ENCODE measurements at places on chromosomes 1 and 21. TPM values are rescaled to one million over a fixed set of nuclear protein-coding genes. Genes with fewer than 3 reads are reported as not detected.

- no peak for DNase-seq
Measured at GRCh38 chr1:235822685-235823084, 44.0 kb downstream of the LYST start.

- no peak for DNase-seq
Measured at GRCh38 chr21:42162831-42163510, 56.0 kb upstream of the ABCG1 start.

GRCh38 chr1:192808163-192808517, 699 bp upstream of the RGS2 start:
- DNase-seq: no peak

DNA sequence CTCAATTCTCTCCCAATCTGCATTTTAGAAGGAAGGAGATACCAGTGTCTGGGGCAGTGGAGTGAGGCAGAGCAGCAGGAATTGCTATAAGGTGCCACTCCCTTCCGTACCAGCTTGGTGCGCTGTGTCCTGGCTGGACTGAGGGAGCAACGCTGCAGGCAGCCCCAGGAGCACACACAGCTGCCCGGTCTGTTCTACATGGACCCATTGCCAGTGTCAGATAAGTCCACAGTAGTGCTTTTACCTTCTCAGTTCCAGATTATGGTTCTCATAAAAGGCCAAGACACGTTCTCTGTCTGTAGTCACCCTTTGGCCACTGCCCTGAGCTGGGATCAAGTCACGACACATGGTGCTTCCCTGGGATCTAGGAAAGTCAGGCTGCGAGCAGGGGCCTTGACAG, 44.1 kb upstream of the BARHL2 start:
- DNase-seq: no peak

DNA sequence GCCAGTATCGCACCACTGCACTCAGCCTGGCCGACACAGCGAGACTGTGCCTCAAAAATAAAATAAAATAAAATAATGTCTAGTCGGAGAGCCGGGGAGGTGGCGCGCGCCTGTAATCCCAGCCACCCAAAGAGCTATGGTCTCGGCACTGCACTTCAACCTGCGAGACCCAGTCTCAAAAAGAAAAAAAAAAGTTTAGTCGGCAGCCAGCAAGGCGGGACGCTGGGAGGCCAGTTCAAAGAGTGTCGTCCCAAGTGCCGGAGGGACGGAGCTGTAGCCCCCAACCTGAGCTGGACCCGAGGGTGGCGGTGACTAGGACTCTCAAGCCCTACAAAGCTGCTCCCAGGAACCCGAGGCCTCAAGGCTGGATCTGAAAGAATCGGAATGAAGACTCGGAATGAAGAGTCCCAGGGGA, 632 bp upstream of the FALEC start:
- DNase-seq: no peak

DNA sequence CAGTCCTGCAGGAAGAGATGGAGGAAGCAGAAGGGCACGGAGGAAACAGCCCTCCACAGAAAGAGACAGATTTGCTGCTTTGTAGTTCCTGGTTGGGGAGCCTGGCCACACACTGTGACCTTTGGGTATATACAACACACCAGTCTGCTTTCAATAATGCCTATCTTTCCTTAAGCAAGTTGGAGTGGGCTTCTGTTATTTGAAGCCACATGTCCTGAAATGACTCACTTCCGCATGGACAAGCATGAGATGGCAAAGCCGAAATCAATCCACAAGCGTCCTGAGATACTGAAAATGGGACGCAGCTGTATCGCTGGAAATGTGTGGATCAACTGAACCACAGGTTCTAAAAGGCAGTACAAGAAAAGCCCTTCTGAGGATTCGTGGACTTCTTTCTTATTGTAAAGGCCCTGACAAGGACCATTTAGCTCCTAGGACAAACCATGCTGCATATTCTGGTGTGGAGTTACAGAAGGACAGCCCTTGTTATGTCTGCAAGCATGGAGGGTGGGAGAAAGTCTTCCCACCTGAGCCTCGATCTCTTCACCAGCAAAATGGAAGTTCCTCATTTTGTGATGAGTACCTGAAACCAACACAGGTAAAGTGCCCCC, 22.7 kb upstream of the FHAD1 start:
- peak; percentile 21 for DNase-seq

- no peak for DNase-seq
Measured at GRCh38 chr1:240794046-240794843, 182.3 kb upstream of the GREM2 start.

GRCh38 chr1:24173638-24174575, 13.2 kb downstream of the IFNLR1 start:
- no peak for DNase-seq

GRCh38 chr1:38125837-38126520, 79.4 kb upstream of the POU3F1 start:
- no peak for DNase-seq

DNA sequence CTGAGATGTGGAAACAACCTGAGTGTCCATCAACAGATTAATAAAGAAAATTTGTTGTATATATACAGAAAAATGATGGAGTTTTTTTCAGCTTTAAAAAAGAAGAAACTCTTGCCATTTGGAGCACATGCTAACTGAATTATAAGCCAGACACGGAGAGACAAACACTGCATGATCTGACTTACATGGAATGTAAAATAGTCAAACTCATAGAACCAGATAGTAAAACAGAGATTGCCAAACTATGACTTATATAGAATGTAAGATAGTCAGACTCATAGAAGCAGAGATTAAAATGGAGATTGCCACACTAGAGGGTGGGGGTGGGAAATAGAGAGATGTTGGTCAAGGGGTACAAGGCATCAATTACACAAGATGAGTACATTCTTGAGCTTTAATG, 1786.6 kb downstream of the PLA2G4A start:
- DNase-seq: no peak

DNA sequence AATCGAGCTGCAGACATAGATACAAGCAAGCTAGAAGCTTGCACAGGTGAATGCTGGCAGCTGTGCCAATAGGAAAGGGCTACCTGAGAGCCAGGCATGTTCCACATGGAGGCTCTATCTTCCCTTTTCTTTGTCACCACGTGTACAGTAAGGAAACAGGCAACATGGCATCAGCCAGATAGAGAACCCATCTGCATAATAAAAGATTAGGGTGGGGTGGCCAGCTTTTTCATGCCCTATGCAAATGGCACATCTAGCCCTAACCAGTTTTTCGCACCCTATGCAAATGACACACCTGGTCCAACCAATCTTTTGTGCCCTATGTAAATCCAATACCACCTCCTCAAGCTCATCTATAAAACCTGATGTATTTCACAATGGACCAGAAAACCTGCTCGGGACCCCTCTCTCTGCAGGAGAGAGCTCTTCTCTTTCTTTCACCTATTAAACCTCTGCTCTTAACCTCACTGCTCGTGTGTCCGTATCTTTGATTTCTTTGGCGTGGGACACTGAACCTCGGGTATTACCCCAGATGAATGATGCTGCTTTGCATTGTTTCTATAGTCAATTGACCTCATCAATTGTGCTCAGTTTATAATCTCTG, 93.9 kb downstream of the SLC30A10 start:
- no peak for DNase-seq

- no peak for DNase-seq
Measured at GRCh38 chr1:161817176-161817730, 51.1 kb downstream of the ATF6 start.

DNA sequence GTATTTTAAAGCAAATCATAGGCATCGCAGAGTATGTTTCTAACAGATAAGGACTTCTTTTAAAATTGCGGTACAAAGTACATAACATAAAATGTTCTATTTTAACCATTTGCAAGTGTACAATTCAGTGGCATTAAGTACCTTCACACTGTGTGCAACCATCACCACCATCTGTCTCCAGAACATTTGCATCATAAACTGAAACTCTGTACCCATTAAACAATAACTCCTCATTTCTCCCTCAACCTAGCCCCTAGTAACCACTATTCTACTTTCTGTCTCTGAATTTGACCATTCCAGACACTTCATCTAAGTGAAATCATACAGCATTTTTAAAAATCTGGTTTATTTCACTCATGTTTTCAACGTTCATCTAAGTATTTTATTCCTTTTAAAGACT, 16.6 kb upstream of the ATF3 start:
- DNase-seq: no peak

DNA sequence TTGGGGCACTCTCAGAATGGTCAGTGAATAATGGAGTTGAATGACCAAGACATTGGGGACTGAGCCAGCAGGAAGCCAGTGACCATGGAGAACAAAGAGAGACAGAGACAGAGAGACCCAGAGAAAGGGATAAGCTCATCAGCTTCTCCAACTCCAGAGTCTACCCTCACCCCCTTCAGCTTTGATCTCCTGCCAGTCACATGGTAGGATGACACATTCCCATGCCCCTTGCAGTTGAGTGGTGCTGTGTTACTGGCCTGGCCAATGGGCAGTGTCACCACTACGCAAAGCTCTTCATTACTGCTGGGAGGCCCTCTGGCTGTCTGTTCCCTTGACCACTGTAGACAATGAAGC, 643.5 kb downstream of the AJAP1 start:
- DNase-seq: no peak

DNA sequence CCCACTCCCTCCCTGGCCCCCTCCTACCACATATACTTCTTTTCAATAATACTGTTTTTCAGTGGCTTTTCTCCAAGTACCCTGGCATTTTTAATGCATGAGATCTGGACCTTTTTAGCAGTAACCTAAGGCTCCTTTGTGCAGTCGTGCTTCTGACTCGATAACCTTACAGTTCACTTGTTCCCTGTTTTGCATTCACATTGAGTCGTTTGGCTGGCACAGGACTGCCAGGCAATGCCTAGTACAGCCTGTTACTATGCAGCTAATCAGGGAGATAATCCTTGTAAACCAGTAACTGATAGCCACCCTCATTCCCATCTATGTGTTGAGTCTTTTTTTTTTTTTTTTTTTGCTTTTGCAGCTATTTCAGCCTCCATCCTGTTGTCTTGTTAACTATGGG, 3.7 kb downstream of the ATP1B1 start:
- no peak for DNase-seq

DNA sequence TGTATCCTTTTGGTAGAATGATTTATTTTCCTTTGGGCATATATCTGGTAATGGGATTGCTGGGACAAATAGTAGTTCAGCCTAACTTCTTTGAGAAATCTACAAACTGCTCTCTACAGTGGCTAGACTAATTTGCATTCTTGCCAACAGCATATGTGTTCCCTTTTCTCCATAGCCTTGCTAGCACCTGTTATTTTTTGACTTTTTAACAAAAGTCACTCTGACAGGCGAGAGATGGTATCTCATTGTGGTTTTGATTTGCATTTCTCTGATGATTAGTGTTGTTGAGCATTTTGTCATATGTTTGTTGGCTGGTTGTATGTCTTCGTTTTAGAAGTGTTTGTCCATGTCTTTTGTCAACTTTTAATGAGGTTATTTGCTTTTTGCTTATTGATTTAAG, 99.8 kb downstream of the UCK2 start:
- no peak for DNase-seq

DNA sequence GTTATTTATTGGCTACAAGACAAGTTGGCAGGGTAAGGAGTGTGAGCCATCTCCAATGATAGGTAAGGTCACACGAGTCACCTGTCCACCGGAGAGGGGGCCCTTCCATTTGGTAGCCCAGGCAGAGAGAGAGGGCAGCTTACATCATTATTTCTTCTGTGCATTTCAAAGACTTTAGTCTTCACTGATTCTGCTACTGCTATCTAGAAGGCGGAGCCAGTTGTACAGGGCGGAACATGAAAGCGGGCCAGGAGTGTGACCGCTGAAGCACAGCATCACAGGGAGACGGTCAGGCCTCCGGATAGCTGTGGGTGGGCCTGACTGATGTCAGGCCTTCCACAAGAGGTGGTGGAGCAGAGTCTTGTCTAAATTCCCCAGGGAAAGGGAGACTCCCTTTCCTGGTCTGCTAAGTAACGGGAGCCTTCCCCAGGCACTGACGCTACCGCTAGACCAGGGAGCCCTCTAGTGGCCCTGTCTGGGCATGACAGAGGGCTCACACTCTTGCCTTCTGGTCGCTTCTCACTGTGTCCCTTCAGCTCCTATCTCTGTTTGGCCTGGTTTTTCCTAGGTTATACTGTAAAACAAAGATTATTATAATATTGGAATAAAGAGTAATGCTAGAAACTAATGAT, 36.7 kb downstream of the ZNF695 start:
- DNase-seq: no peak

DNA sequence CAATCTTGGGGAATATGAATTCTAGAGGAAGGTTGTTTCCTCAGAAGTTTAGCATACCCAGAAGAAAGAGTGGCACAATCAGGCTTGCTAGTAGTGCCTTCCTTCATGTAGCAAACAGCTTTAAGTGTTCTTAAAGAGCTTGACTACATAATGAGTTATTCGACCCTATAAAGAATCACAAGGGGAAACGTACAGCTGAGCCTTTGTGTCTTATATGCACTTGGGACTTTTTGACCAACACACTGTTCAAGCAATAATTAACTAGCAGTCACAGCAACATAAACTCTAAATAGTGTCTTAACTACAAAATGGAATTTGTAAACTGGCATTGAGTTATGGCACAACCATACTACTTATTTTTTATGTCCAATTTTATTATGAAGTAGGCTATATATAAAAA, 86.1 kb downstream of the TTLL7 start:
- DNase-seq: no peak

DNA sequence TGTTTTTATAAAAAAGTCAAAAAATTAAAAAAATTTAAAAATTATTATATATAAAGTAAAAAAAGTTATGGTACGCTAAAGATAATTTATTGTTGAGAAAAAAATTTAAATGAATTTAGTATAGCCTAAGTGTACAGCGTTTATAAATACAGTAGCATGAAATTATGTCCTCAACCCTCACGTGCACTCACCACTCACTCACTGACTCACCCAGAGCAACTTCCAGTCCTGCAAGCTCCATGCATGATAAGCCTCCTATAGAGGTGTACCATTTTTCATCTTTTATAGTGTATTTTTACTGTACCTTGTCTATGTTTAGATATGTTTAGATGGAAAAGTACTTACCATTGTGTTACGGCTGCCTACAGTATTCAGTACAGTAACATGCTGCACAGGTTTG, 5.1 kb downstream of the DISC1 start:
- no peak for DNase-seq

- DNase-seq: no peak
Measured at GRCh38 chr1:14567056-14567455, 31.4 kb upstream of the KAZN start.

DNA sequence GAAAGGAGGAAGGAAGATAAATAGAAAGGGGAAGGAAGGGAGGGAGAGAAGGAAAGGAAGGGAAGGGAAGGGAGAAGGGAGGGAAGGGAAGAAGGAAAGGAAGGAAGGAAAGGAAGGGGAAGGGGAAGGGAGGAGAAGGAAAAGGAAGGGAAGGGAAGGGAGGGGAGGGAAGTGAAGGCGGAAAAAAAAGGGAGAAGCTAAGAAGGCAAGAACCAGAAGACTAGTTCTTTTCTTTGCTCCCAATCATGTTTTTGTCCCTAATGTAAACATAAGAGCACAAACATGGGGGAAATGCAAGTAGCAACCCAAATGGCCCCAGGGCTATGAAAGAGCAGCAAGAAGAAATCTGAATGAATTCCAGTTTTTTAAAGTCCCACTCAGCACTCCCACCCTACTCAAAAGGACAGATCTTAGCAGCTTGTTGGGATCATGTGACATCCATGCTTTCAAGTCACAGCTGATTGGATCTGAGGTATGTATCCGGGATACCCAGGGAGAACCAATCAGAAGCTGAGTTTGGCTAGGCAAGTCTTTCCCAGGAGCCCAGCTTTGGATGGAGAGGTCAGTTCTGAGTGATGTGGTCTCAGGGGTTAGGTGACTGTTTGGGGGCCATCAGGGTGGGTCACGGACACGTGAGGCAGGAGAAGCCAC, 24.2 kb upstream of the FHAD1 start:
- no peak for DNase-seq

The FCAMR gene
- 1.0 TPM for total RNA-seq

The FOXO6 gene
- 0.75 TPM for total RNA-seq

The KIAA0319L gene
- total RNA-seq: 74.0 TPM

The SEC16B gene
- 4.7 TPM for total RNA-seq

The HSD3B1 gene
- total RNA-seq: 0.70 TPM

The EXTL2 gene
- 5.5 TPM for total RNA-seq

Measured in left colon (tissue), 2 donors.